ENCODE measurements at places on chromosomes 11 and 22. TPM values are rescaled to one million over a fixed set of nuclear protein-coding genes. Genes with fewer than 3 reads are reported as not detected.

- DNase-seq = no peak
Measured at GRCh38 chr11:9231848-9232177, 33.3 kb downstream of the DENND5A start.

GRCh38 chr22:38016182-38017151 is 32.1 kb upstream of the SOX10 start:
- no peak for DNase-seq

DNA sequence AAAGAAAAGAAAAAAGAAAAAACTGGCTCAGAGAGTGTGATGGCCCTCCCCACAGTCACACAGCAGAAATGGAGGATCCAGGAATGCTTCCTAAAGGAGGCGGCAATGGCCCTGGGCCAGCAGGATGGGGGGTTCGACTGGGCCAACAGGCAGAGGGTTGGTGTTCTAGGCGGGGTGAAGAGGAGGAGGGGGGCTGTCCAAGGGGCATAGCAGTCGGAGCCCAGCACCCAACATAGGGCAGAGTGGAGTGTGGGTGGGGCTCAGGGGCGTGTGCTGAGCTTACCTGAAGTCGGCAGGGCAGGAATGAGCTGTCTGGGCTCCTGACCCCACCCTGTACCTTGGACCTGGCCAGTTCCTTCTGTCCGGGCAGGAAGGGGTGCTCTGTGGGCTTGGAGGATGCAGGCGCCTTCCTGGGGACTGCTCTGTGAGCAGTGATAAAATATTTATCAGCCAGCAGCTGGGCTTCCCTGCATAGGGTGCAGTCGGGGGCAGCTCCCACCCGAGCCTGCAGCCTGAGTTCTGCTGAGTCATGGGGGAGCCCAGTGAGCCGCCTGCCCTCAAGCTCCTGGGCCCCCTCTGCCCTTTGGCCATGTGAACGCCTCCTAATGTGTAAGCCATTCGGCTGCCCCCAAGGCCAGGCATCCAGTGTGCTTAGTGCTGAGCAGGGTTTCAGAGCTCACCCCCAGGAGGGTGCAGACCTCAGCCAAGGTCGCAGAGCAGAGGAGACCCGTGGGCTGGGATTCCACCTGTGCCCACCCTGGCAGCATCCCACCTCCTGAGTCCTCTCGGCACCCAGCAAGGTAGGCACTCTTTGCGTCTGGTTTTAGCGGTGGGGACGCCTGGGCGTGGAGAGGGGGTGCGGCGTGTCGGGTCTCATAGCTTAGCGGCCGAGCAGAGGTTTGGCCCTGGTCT is 25.3 kb upstream of the PRR5 start:
- DNase-seq = no peak

GRCh38 chr11:24357620-24358410 is 139.0 kb upstream of the LUZP2 start:
- DNase-seq = no peak

DNA sequence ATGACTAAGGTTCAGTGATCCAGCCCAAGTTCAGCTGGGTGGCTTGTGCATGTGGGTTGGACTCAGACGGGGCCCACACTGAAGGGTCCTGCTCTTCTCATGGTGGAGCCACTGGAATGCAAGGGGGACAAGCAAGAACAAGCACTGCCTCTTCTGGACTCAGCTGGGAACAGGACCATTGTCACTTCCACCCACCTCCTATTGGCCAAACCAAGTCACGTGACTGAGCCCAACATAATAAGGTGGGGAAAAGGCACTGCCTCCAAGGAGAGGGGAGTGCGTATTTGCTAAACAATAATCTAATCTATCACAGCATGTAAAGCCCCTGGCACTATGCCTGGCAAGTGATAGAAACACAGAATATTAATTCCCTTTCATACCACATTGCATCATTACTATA is 87.1 kb downstream of the CHST1 start:
- no peak for DNase-seq

- no peak for DNase-seq
Measured at GRCh38 chr11:113338730-113339129, 24.3 kb downstream of the TTC12 start.

DNA sequence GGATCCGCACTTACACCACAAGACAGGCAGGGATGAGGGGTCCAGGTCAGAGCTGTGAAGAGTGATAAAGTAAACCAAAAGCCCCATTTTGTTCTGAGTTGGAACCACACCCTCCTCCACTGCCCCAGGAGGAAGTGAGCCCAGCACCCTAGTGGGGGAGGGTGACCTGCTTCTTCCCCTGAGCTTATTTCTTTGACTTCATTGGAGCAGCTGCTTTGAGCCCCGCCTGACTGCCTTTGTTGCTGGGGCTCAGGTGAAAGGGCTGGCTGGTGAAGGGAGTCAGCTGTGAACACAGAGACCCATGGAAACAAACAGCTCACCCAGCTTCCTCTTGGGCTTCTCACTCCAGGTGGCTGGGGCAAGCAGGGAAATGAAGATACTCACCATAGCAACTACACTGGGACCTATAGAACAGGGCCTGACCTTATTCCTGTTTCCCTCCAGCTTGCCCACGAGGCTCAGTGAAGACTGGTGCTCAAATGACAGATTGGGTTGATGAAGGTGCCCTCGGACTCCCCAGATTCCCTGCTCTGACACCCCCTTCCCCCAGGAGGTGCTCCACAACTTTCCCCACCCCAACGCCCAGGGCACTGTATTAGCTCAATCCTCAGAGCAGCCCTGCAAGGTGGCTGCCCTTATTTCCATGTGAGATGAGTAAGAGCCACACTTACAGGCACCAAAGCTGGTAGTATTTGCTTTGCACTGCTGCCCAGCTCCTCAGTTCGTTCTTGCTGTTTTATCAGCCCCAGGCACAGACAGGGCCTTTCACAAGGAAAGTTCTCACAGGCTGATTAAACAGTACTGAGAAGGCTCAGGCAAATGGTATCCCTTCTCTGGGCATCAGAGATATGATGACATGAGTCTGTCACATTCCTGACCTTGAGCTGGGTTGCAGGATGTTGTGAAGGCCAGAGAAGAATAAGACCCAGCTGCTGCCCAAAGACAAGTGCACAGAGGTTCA is 2.4 kb downstream of the UCP2 start:
- peak; percentile 75 for DNase-seq

PVALB gene
- total RNA-seq = not detected

ACTN3 gene
- total RNA-seq = not detected

Data from suprapubic skin (tissue), 4 donors.